Activated T-cell treated with anti-CD3 and anti-CD28 coated beads for 48 hours (primary cell): ENCODE measurements at places on chromosomes 4 and X.

GRCh38 chr4:184252136-184253071 lies 34.7 kb upstream of the ENPP6 start:
- no peak for DNase-seq

DNA sequence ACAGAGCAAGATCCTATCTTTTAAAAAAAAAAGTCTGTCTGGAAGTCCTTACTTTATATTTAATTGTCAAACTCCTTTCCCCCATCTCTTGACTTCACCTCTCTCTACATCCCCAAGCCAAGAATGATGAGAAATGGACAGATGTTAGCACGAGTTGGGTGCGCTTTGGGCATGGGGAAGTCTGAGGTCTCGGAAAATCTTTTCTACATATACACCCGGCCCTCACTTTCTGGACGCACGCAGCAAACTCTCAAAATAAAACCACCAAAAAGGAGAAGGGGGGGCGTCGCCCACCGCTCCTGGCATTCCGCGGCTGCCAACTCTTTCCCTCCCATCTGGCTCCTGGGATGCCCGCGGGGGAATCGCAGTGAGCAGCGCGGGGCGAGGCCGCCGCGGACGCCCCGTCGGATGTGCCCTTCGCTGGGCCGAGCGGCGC lies 756 bp downstream of the IGFBP7 start:
- no peak for DNase-seq

GRCh38 chr4:42609051-42609450 lies 47.9 kb downstream of the ATP8A1 start:
- no peak for DNase-seq

GRCh38 chrX:44305921-44306320 lies 37.6 kb downstream of the EFHC2 start:
- no peak for DNase-seq

GRCh38 chr4:127641524-127641923 lies 8.8 kb downstream of the INTU start:
- DNase-seq = no peak

DNA sequence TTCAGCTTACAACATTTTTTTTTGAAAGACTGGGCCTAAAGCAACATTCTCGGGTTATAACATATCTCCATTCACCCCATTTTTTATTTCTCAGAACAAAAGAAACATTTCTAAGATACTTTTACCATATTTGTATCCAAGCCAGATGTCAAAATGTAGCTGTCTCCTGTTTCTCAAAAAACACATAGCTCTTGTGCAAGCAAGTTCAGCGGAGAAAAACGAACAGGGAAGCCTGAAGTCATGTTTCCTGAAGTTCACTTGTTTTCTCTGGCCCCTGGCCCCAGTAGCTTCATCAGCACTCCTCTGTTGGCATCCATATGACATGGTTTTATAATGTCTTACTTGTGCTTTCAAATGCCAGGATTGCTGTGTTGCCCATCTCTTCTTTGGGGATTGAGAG lies 218.2 kb downstream of the BANK1 start:
- no peak for DNase-seq

- no peak for DNase-seq
Measured at GRCh38 chrX:150582338-150582948, 14.0 kb downstream of the MTM1 start.

GRCh38 chrX:31181377-31182000 lies 109.6 kb upstream of the FTHL17 start:
- DNase-seq = no peak

- no peak for DNase-seq
Measured at GRCh38 chr4:3219761-3220475, 29.0 kb upstream of the MSANTD1 start.

DNA sequence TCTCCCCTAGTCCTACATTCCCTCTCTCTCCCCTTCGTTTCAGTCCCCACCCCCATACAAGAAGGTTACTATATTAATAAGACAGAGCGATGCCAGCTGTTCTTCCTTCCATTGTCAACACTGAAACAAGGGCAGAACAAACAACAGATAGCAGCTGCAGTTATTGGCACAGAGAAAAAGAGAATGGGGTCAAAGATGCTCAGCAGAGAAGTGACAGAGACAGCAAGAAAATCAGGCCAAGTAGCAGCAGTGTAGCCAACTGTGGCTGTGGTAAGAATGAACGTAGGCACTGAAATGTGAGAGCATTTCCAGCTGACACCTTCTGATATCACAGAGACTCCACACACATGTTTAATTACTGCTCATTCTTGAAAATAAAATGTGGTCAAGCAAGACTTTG lies 641.8 kb downstream of the FSTL5 start:
- DNase-seq = no peak

GRCh38 chrX:154486396-154487207 lies at the start of gene UBL4A:
Gene UBL4A, minus strand, starts transcription at chrX:154486615. Its CDS starts 31 bp downstream, at chrX:154486584.
- peak; percentile 62 for DNase-seq

- DNase-seq = no peak
Measured at GRCh38 chr4:113555868-113556267, 205.7 kb downstream of the CAMK2D start.

- DNase-seq = no peak
Measured at GRCh38 chrX:48890934-48891401, 6.6 kb downstream of the TIMM17B start.

DNA sequence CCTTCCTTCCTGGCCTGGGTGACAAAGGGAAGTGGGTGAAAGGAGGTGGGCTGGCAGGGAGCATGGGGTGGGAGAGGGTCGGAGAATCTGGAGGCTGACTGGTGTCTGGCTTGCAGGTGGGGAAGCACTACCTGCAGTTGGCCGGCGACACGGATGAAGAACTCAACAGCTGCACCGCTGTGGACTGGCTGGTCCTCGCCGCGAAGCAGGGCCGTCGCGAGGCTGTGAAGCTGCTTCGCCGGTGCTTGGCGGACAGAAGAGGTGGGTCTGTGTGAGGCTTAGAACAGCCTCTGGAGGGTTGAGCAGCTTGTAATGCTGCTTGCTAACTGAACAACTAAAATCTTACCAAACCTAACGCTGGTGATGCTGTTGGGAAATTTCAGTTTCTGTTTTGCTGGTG lies 19.2 kb downstream of the WFS1 start:
- no peak for DNase-seq

- no peak for DNase-seq
Measured at GRCh38 chr4:85486425-85487086, 11.6 kb downstream of the ARHGAP24 start.

DNA sequence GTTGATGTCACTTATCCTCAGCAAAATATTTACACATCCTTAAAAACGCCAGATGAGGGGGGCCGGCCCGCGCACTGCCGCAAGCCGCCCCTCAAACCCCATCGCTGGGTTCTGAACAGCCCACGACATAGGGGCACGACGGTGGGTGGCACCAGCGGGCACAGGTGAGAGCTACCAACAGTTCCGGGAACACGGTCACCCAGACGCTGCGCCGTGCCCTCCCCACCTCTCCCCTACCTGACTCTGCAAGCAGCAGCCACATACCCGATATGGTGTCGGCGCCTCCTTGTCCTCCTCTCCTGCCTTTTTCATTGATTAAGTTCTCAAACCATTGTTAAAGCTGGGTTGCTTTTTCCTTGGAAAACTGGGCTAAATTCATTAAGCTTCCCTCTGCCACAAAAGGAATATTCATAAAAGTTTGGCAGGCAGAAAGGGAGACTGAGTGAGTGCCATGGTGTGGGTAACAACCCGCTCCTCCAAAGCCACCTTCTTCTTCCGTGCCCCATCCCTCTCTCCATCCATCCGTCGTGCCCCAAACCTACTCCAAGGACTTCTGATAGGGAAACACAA lies 1.4 kb downstream of the RAI2 start:
- no peak for DNase-seq

GRCh38 chr4:79831119-79831528 lies 241.9 kb downstream of the ANTXR2 start:
- DNase-seq = no peak

GRCh38 chr4:7822877-7823276 lies 116.8 kb downstream of the AFAP1 start:
- DNase-seq = no peak
